ENCODE measurements at places on chromosomes 1 and 21.

DNA sequence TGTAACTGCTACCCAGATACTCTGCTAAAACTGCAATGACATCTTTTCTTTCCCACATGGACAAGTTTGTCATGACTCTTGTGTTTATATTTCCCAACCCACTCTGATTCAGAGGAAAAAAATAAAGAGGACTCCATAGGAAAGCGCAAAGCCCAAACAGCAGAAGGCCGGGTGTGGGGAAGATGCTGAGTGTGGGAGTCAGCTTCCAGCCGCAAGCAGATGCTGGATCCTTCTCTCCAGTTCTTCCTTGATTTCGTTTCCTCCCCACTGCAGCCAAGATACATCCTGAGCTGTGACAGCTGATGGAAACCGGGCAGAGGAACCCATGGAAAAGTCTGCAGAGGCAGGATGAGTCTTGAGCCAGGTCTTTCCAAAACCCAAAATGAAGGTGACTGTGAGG, 498.2 kb downstream of the PLPP3 start:
- no peak for DNase-seq

GRCh38 chr1:8075511-8076051, 49.5 kb upstream of the ERRFI1 start:
- DNase-seq: no peak

DNA sequence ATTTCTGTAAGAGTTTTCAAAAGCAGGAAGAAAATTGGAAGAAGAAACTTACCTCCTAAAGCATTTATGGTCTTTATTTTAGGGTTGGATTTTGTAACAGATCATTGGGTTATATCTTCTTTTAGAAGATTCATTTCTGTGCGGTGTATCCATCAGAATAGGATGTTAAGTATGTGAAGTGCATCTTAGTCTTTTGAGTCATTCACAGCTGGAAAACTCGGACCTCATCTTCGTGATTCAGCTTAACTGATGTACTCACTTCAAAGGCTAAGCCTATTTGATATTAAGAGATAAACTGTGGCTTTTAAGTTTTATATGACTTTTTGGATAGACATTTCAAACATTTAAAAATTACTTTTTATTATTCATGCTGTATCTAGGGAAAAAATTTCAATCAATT, 56.3 kb downstream of the GIPC2 start:
- DNase-seq: no peak

DNA sequence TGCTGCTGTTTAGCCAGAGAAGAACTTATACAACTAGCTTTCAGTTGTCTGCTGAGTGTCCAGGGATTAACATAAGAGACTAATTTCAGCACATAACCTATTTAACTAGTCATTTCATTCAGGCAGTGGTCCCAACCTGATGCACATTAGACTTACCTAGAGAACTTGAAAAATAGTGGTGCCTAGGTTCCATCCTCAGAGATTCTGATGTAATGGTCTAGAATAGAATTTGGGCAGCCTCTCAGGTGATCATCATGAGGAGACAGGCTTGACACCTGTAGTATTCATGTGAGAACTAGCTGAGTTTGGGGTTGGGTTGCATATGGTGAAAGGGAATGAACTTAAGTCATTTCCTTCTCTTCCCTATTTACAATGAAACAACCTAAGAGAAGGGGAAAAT, 24.8 kb downstream of the CNST start:
- no peak for DNase-seq

GRCh38 chr1:43358746-43359693, at the start of gene CDC20:
Gene CDC20 (plus strand): TSS chr1:43358981. CDS start chr1:43359216, 235 bp downstream.
- peak; percentile 87 for DNase-seq

DNA sequence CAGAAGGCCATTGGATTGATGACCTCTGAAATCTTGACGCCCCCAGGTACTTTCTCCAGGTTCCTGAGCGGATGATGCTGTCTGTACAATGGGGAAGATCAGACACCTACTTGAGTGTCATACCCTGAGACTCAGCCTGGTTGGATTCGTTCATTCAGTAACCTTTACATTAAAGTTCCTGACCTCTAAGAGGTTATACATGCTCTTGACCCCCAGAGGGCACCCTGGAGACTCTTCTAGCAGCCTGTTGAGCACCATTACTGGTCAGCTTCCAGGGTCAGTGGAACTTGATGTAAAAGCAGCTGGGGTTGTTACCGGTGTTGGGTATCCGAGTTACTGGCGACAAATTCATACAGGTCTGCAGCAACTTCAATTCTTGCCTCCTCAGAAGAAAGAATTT, 114.3 kb upstream of the ZNF678 start:
- DNase-seq: peak; percentile 29

DNA sequence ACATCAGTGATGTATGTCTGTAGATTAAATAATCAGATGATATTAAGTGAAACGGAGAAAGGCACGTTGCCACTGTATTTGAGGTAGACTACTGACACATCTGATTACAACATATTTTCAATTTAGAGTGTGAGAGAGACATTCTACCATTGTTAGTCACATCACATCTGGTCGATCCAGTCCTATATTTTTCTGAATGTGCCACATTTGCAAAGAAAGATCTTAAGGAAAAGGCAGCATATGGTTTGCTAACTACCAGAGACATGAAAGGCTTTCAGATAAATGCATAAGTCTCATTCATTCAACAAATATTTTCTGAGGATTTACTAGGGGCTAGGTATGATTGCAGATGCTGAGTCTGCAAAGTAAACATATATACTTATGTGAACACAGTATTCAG, 114.3 kb upstream of the RUNX1 start:
- no peak for DNase-seq

DNA sequence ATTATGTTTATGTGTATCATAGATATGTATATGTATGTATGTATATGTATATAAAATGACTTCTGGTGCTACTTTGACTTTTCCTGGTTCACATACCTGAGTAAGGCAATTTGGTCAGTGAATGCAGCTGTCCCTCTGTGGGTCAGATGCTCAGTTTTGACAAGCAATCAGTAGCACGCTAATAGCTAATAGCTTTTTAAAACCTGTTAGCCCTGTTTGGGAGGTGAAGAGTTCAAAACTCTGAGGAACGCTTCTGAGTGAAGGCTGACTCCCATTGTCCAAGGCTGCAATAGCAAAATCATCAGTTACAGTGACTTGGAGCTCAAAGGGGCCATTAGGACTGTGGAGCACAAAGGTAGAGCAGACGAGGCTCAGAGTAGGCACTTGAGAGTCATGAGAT, 67.2 kb downstream of the MARK1 start:
- no peak for DNase-seq

DNA sequence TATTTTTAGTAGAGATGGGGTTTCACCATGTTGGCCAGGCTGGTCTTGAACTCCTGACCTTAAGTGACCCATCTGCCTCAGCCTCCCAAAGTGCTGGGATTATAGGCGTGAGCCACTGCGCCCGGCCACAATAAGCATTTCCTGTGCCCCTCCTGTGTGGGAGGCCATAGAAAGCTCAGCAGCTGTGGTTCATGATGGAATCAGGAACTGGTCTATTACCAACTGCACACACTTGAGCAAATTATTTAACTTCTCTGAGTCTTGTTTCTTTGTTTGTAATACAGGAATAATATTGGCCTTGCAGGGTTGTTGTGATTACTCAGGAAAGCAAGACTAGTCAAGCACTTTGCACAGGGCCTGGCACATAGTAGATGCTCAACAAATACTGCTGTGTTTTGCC, 15.0 kb downstream of the RHBG start:
- no peak for DNase-seq

DNA sequence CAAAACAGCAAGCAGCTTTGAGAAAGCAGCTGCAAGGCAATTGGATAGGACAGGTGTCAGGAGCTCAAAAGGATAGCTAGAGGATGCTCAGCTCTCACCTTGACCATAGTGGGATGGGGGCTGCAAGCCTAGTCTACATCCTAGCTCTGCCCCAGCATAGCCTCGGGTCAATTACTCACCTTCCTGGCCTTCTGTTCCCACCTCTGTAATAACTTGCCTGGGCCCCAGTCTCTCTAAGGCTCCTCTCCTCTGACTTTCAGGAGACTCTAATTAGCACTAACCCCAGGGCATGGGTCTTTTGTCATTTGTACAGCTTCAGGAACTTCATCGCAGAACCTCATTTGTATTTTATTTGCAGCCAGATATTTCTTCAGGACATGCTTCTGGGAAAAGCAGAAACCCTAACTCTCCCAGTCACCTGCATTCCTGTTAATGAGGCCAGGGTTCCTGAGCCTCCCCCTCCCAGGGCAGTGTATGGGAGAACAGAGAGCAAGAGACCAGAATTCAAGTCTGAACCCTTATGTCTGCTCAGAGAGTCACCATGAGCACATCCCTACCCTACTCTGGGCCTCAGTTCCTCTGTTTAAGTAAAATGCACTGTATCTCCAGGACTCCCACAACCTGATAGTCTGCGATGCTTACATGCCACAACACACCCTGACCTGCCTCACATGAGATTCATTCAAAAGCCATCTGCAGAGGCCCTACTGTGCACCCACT, 108.1 kb downstream of the MATN1 start:
- no peak for DNase-seq

GRCh38 chr1:2414297-2414958, 2.1 kb upstream of the PEX10 start:
- peak; percentile 73 for DNase-seq

GRCh38 chr1:242002510-242002909, 3.6 kb upstream of the MAP1LC3C start:
- no peak for DNase-seq

- DNase-seq: no peak
Observed at GRCh38 chr1:184541537-184542152, 154.8 kb downstream of the C1orf21 start.

DNA sequence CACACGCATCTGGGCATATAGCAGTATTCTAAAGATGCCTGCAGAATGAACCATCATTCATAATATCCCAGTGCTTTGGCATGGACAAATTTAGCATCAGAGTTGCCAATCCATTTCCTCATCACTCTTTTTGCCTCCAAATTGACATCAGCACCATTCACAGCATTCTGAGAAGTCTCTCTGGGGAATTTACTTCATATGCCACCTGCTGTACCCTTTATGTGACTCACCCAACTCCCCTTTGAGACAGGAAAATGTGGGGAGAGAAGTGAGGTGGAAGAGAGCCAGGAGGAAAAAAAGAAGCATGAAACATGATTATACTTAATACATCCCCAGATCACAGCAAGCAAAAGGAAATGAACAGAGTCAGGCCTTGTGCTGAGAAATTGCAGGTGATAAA, 37.4 kb downstream of the RAB3B start:
- no peak for DNase-seq

- DNase-seq: no peak
Observed at GRCh38 chr1:18668750-18669404, 38.2 kb downstream of the PAX7 start.

DNA sequence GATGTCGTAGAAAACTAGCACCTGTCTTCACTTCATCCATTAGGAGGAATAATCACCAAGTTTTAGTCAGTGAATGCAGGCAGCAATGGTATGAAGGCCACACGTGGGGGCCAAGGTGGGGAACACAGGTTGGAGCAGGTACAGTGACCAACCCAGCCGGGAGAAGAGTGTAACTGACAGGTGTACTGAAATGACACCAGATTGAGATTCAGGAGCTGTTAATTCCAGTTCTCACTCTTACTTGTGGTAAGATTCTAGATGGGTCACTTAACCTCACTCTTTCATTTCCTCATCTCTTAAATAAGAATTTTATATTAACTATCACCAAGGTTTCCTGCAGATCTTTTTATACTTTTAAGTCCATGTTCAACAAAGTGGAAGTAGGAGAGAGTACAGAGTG, 206.2 kb upstream of the PTBP2 start:
- no peak for DNase-seq

GRCh38 chr1:6580119-6580592, 362 bp downstream of the ZBTB48 start:
- no peak for DNase-seq

All from HTR-8/SVneo (cell line).